ENCODE measurements at places on chromosomes 3 and 15.

- no peak for DNase-seq
Observed at GRCh38 chr15:50943638-50944037, 35.2 kb downstream of the AP4E1 start.

- DNase-seq = no peak
Observed at GRCh38 chr3:141184430-141184829, 47.2 kb upstream of the PXYLP1 start.

DNA sequence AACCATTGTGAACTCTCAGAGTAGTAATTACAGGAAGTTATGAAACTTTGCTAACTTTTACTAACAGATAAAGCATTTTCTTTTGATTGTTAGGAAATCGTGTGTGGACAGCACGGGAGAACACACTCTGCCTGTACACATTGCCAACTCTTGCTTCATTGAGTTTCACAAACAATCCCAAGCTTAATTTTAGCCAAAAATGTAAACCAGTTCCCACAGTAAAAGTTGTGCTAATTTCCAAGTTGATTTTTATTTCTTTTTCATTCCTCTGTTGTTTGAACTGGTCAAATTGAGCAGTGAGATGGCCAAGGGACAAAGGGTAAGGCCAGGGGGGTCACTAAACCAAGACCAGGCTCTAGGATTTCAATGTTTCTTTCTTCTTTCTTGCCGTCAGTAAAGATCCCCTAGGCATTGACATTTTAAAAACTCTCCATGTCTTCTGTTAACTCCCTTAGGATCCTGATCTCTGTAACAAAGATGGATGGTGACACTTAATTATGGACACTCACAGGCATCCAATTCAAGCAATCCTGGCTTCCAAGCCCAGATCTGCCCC, 414.9 kb downstream of the RBMS3 start:
- DNase-seq = no peak

DNA sequence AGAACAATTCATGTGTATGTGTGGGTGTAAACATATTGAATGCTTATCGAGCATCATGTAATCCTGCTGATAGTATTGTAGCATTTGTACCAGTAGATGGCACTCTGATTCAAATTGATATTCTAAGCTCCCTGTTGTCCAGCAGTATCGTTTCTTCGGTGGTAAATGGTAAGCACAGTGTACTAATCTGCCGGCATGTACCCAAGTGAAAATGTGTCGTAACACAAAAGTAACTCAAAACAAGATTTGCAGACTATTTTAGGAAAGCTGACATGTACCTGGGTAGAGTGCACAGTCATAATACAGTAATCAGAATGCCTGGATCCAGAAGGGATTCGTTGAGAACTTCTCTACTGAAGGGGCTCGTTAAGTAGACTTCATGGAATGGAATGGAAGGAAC, 31.7 kb upstream of the MNS1 start:
- peak; percentile 64 for DNase-seq

- DNase-seq = no peak
Observed at GRCh38 chr3:168989396-168989795, 674.1 kb downstream of the MECOM start.

DNA sequence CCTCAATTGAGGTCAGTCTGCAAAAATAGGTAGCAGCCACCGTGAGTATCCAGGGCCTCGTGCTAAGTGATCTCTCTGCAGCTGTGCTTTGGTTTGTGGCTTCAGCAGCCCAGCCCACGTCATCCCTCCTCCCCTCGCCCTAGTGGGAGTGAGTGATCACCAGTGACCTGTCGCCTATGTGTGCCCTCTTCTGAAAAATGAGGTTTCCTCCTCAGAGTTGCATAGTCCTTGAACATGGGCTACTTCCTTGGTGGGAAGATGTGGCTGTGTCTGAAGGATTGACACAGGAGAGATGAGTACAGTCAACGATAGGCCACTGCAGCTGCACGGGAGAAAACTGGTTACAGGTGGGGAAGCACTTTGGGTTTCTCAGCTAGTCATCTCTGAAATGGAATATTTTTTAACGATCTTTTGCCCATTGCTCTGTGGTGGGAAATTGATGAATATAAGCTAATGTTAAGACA, 144.8 kb upstream of the BHLHE40 start:
- peak; percentile 13 for DNase-seq

- DNase-seq = no peak
Observed at GRCh38 chr15:52540374-52541012, 11.8 kb upstream of the MYO5A start.

DNA sequence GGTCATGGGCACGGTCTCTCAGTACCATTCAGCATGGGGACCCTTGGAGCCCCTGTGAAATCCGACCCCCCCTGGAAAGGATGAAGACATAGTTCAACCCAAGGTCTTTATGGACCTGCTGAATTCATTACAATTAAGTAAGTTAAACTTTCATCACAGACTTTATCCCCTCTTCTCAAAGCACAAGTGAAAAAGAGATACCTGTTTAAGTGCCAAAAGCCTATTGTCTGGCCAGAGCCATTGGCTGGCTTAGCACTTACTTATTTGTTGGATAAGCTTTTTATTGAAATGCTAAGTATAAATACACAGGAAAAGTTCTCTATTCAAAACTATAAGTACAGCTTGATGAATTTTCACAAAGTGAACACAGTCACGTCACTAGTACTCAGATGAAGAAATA, 128.4 kb upstream of the NR2E3 start:
- no peak for DNase-seq

DNA sequence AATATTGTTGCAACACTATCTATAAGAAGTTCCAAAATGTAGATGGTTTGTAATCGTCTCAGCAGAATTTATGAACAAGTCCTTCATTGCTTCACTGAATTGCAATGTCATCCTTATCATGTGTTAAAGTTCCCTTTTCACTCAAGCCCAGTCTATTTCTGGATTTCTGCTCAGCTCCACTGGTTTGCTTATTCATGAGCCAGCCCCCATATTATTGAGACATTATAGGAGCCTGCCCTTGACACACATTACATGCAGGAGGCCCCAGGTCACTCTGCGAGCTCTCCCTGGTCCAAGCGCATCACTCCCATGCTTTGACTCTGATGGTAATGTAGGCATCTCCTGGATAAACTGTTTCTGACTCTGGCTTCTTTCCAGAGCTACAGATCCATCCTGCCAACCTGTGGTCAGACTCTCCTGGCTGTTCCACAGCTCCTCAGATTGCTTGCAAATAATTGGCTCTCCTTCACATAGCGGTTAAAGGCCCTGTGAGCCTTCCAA, 56.9 kb downstream of the ABTB1 start:
- DNase-seq = no peak

DNA sequence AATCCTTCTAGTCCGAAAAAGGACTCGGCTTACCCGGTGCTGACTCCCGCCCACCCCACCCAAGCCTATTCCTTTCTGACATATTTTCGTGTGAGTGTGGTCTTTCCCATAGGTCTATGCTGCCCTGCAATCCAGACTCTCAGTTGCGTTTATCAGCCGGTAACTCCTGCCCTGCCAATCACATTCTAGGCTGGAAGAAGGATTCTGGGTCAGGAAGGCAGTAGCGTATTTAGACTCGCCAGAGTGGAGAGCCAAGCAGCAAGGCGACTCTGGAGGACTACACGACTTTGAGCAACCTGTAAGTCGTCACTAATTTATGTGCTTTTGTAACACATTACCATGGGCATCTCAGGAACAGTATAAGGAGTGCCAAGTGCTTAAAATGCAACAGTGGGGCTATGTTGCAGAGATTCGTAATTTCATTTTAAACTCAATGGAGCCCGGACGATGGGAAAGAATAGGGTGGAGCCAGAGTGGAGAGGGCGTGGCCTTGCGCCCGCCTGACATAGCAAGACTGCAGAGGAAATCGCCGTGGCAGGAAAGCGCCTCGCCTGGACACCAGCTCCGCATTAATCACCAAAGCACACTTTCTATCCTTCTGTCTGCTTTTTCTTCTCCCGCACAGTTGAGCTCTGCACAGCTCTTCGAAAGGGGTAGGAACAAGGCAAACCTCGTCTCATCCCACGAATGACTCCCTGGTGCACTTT, 1044.2 kb downstream of the AGBL1 start:
- no peak for DNase-seq

DNA sequence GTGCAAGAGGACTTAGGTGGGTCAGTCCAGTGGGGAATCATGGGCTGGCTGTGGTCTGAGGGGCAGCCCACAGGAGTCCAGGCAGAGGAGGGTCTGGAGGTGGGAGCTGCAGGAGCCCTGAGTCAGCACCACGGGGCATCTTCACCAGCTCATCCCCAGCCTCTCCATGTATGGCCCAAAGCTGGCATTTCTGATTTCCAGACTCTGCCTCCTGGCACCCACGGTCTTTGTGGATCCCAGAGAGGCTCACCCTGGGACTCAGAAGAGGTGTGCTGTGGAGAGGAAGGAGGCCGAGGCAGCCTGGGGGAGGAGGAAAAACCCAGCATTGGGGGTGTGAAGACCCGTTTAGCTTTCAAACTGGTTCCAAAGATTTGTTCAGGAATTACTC, 64.5 kb upstream of the KLF13 start:
- no peak for DNase-seq

DNA sequence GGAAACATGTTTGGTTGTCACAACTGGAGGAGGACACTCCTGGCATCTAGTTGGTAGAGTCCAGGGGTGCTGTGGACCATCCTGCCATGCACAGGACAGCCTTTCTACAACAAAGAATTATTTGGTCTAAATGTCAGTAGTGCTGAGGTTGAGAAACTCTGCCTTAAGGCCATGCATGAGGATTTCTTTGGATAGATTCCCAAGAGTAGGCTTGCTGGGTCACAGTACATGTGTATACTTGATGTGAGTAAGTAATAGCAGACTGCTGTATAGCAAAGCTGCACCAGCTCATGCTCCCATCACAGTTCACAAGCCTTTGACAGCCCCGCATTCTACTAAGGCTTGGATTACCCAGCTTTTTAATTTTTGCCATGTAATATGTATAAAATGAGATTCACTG, 151.3 kb downstream of the MFSD1 start:
- no peak for DNase-seq

DNA sequence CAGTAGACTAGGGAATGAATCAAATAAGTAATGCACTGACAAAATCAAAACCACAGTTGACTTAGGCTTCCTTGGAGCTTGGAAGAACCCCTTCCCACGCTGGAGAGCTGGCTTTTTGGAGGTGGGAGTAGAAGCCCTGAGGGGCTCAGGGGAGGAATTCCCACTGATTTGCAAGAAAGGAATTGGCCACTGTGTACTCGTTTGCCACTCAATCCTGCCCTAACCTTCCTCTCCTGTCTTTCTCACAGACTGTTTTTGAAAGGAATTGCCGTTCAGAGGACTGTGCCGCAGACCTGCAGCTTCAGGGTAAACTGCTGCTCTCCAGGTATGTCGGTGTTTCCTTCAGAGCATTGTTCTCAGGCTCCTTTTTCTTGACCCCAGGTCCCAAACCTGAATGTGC, 208.2 kb upstream of the CTDSPL start:
- no peak for DNase-seq

DNA sequence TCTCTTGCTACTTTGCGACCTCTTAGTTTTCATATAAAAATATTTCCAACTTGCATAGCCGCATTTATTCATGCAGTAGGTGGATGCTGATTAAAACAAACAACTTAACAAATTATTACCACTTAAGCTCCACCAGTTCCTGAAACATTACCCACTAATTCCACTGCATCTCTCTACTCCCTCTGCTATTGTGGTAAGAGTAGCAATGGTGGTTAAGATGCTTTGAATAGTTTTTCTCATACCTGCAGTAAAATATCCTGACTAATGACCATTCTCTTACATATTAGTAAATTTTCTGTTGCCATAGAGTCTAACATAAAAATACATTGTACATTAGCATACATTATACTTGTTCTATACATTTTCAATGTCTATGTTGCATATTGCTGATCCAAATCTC, 397.6 kb upstream of the PLSCR5 start:
- DNase-seq = no peak

DNA sequence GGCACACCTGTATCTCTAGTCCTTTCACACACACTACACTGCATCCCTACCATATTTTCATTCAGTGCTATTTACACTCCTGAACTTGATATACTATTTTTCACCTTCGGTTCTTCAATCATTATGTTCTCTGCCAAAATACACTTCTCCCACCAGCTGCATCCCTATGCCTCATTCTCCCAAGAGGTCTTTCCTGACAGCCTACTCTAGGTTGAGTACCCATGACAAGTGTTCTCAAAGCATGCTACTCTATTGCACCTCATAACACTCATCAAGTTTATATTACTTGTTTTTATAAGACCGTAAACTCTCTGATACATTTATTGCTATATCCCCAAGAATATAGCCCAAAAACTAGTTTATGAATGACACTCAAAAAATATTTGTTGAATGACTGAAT, 549.5 kb downstream of the PYDC2 start:
- DNase-seq = no peak

GRCh38 chr3:137348936-137349335, 391.2 kb downstream of the IL20RB start:
- DNase-seq = no peak

DNA sequence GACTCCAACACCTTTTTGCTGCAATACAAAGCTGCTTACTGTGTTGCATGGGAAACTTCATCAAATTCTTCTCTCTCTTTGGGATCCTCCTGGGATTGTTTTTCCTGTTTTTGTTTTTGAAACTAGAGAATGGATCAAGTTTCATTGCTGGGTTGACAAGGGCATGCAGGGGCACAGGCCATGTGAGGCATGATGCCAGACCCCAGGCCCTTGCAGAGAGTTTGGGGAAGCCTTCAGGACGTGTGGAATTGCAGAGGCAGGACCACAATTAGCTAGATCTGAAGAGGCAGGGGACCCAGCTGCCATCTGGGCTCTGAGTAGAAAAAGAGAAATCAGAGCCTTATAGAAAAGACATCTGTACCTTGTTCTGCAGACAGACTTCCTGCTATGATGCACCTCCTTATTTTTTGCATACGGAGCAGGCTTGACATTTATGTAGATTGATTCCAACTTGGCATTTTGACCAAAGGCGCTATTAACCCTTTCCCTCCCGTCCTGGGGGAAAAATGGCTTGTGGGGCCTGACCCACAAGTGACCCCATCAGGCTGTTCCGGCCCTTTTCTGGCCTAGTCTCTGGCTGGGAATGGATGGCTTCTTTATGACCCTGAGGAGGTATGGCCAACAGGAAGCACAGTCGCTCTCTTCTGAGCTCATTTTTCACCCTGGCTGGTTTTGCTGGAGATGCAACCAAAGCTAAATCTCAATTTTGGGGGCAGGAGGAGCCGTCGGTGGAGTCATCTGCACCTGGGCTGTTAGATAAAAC, 44.3 kb upstream of the CHRNB4 start:
- no peak for DNase-seq

- DNase-seq = no peak
Observed at GRCh38 chr15:94174399-94174802, 57.0 kb upstream of the MCTP2 start.

DNA sequence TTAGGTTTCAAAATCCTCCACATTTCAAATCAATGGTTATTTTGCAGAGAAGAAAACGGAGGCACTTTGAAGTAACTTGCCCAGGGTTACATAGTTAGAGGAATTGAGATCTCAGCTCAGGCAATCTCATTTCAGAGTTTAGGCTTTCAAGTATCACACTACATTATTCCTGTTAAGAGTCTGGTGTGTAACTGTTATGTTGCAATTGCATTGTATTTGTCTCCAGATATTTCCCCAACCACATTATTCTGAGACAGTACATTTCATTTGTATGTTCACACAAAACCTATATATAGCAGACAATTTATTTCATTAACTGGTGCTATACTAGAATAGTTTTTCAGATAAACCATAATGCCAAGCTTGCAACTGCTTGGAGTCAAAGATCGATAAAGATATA, 154.2 kb upstream of the TSPAN3 start:
- no peak for DNase-seq

GRCh38 chr3:57981483-57982087, 26.6 kb upstream of the FLNB start:
- DNase-seq = no peak
